Neural cell (in vitro differentiated cells): ENCODE measurements at places on chromosomes 5 and 9. TPM values are rescaled to one million over a fixed set of nuclear protein-coding genes. Genes with fewer than 3 reads are reported as not detected.

NPDC1 gene
- 161 and 162 TPM in 2 replicates for polyA plus RNA-seq

PCDHGA10 gene
- polyA plus RNA-seq, result 7.3 and 8.1 TPM in 2 replicates

NTNG2 gene
- polyA plus RNA-seq, result 0.26 and 0.43 TPM in 2 replicates

MEGF10 gene
- polyA plus RNA-seq, result 0.05 and 0.18 TPM in 2 replicates

KIAA0825 gene
- 5.1 and 5.3 TPM in 2 replicates for polyA plus RNA-seq

KLHL9 gene
- polyA plus RNA-seq, result 39.6 and 40.9 TPM in 2 replicates

PAEP gene
- polyA plus RNA-seq, result not detected in 2 replicates

NIPSNAP3A gene
- 51.9 and 52.3 TPM in 2 replicates for polyA plus RNA-seq

STKLD1 gene
- polyA plus RNA-seq, result 1.1 and 3.4 TPM in 2 replicates

MARCOL gene
- not detected in 2 replicates for polyA plus RNA-seq

SCGB3A2 gene
- not detected in 2 replicates for polyA plus RNA-seq
